Thymus (tissue), 14 donors: ENCODE measurements at places on chromosomes 1 and 21. TPM values are rescaled to one million over a fixed set of nuclear protein-coding genes. Genes with fewer than 3 reads are reported as not detected.

The GBP7 gene
- 0.16 TPM for polyA plus RNA-seq

The MIGA1 gene
- 3.9 TPM for polyA plus RNA-seq

The LINGO4 gene
- polyA plus RNA-seq: 0.14 TPM

GRCh38 chr1:164225011-164225410, 334.0 kb upstream of the PBX1 start:
- no peaks in the 10 kb centered on the region for H3K4me1 ChIP-seq
- H3K36me3 ChIP-seq: no peaks in the 10 kb centered on the region
- H3K4me3 ChIP-seq: no peak overlapping the region
- DNase-seq: no peak
- H3K27me3 ChIP-seq: no peaks in the 10 kb centered on the region

DNA sequence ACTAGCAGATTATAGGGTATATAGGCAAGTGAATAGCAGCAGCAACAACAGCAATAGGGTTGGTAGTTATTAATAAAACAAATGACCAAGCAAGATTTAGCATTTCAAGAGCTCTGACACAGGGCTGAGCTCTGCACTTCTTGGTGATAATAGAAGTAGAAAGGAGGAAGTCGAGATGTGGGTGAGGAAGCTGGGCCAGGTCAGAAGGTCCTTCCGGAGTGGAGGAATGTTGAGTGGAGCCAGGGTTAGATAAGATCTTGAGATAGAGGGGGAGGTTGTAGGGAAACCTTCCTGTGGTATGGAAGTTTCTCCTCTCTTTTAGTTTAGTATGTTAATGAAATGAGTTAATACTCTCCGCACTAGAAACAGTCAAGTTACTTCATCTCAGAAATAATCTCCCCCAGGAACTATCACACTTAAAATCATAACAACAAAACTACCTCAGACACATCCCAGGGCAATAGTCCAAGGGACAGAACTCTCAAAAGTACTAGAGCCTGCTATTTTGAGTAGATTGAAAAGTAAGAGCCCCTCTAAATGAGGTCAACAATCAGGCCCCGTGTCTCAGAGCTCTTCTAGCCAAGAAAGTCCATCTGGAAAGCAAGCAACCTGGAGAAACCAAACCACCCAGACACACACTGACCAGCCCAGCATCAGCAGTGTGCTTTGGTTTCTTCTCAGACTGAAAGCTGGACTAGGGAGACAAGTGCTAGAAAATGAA, 45.4 kb upstream of the ATP1B1 start:
- H3K4me1 ChIP-seq: no peaks in the 10 kb centered on the region
- no peaks in the 10 kb centered on the region for H3K36me3 ChIP-seq
- H3K27me3 ChIP-seq: no peaks in the 10 kb centered on the region

DNA sequence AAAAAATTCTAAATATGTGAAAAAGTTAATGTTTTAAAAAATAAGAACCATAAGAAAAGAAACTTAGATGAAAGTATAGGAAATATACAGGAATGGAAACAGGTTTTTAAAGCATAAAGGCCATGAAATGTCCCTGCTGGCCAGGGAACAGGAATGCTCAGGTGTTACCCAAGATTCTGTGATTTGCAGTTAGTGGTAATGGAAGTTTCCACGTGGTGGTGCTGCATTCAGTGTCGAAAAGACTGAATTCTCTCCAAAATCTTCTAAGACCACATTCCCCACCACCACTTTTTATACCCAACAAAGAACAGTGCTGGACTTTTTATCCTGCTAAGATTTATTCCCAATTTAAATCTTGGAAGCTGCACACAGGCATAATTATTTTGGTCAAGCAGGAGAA, 126.2 kb downstream of the PRRX1 start:
- H3K36me3 ChIP-seq: no peaks in the 10 kb centered on the region
- no peak for DNase-seq
- no peak overlapping the region for H3K27ac ChIP-seq
- H3K4me3 ChIP-seq: no peak overlapping the region
- no peaks in the 10 kb centered on the region for H3K27me3 ChIP-seq

- no peak for DNase-seq
- H3K27ac ChIP-seq: no peak overlapping the region
- H3K36me3 ChIP-seq: no peaks in the 10 kb centered on the region
- H3K4me1 ChIP-seq: no peaks in the 10 kb centered on the region
- no peak overlapping the region for H3K4me3 ChIP-seq
These were observed 76.9 kb upstream of the HAO2 start for GRCh38 chr1:119291611-119292206.

- H3K36me3 ChIP-seq: no peaks in the 10 kb centered on the region
- no peaks in the 10 kb centered on the region for H3K27me3 ChIP-seq
- no peak for DNase-seq
- no peak overlapping the region for H3K4me3 ChIP-seq
- no peak overlapping the region for H3K27ac ChIP-seq
These were observed 209.8 kb downstream of the TPR start for GRCh38 chr1:186165303-186165702.
